ENCODE measurements at places on chromosomes 3 and 15. TPM values are rescaled to one million over a fixed set of nuclear protein-coding genes. Genes with fewer than 3 reads are reported as not detected.

Gene CD80
- polyA plus RNA-seq = 2.0 TPM

Gene FEZF2
- not detected for polyA plus RNA-seq

Gene HOMER2
- 2.6 TPM for polyA plus RNA-seq

Gene EOGT
- polyA plus RNA-seq = 23.0 TPM

Gene AVEN
- polyA plus RNA-seq = 5.8 TPM

Gene PLSCR5
- polyA plus RNA-seq = not detected

Gene TMEM158
- polyA plus RNA-seq = not detected

Gene CPA3
- polyA plus RNA-seq = not detected

Gene ZFAND6
- polyA plus RNA-seq = 119 TPM

Gene OR5K2
- polyA plus RNA-seq = not detected

Gene ECE2
- polyA plus RNA-seq = not detected

Gene SLC28A2
- polyA plus RNA-seq = not detected

Gene SCN11A
- not detected for polyA plus RNA-seq

Gene ZFYVE19
- polyA plus RNA-seq = 15.7 TPM

Gene IGF2BP2
- polyA plus RNA-seq = not detected

Gene ITIH4
- polyA plus RNA-seq = 2.0 TPM

Gene COLQ
- 0.60 TPM for polyA plus RNA-seq

Gene SLC28A1
- not detected for polyA plus RNA-seq

Gene KY
- not detected for polyA plus RNA-seq

Gene IL5RA
- polyA plus RNA-seq = not detected

Gene KBTBD13
- not detected for polyA plus RNA-seq

Gene GP9
- not detected for polyA plus RNA-seq

Gene SERINC4
- 1.9 TPM for polyA plus RNA-seq

Gene MED12L
- polyA plus RNA-seq = not detected

Gene PARP15
- 5.2 TPM for polyA plus RNA-seq

Gene ACP3
- polyA plus RNA-seq = not detected

Gene LAMB2
- not detected for polyA plus RNA-seq

Gene COL6A5
- not detected for polyA plus RNA-seq

Gene CELSR3
- polyA plus RNA-seq = 0.53 TPM

Gene SYNPR
- polyA plus RNA-seq = not detected

Gene ZNF80
- polyA plus RNA-seq = 8.4 TPM

Gene CCR3
- 19.3 TPM for polyA plus RNA-seq

Gene SSR3
- polyA plus RNA-seq = 183 TPM

Gene SENP8
- 0.79 TPM for polyA plus RNA-seq
